NCI-H526 (cell line): ENCODE measurements at places on chromosomes 2 and 18.

GRCh38 chr18:543447-544078, 36.6 kb upstream of the CETN1 start:
- no peak for DNase-seq

DNA sequence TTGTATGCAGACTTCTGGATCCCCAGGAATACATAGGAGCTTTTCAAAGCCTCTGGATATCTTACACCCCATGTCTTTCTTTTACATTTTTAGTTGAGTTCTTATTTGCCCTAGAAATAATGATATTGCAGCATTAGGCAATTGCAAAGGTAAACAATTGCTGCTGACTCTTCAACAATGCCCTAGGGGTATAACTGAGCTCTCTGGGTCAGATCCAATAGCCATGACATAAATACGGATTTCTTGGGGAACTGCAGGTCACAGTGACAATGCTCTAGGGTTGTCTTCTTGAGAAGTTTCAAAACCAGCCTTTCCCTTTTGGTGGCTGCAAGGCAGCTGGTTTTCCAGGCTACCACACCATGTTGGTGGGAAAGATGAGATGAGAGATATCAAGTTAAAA, 16.5 kb upstream of the OR6B3 start:
- DNase-seq, result no peak

- DNase-seq, result no peak
Measured at GRCh38 chr2:232438091-232438490, 17.9 kb upstream of the ALPI start.

DNA sequence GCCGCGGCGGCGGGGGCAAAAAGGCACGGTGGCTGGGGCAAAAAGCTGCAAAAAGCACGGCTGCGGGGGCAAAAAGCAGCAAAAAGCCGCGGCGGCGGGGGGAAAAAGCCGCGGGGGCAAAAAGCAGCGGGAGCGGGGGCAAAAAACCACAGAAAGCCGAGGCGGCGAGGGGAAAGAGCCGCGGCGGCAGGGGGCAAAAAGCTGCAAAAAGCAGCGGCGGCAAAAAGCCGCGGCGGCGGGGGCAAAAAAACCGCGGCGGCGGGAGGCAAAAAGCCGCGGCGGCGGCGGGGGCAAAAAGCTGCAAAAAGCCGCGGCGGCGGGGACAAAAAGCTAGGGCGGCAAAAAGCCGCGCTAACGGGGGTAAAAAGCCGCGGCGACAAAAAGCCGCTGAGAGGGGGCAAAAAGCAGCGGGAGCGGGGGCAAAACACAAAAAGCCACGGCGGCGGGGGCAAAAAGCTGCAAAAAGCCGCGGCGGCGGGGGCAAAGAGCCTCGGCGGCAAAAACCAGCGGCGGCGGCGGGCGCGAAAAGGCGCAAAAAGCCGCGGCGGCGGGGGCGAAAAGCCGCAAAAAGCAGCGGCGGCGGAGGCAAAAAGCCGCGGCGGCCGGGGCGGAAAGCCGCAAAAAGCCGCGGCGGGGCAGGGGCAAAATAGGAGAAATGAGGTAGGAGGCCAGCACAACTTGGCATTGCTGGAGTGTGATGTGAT, 123.4 kb downstream of the ANKRD30BL start:
- DNase-seq, result no peak

- no peak for DNase-seq
Measured at GRCh38 chr18:38545071-38545470, 979.5 kb upstream of the CELF4 start.

DNA sequence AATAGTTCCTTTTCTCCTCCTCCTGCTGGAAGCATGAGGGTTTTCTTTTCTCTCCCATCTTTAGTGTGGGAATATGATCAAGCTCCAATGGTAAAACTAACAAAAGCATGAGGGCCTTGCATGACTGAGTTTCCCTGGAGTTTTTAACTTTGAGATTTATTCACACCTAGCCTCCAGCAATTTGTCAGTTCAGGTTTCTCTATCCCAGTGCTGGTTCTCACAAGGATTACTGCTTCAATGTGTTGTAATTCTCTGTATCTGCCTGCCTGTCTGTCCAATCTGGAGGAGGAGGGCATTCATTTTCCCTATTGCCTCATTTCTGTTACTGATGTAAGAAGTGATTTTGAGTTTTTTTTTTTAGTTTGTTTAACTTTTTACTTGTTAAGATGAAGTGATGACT, 57.6 kb upstream of the RPRM start:
- no peak for DNase-seq
